ENCODE measurements at places on chromosomes 3 and 15.

GRCh38 chr3:127676456-127676855 is 3.7 kb downstream of the ABTB1 start:
- no peak for DNase-seq

DNA sequence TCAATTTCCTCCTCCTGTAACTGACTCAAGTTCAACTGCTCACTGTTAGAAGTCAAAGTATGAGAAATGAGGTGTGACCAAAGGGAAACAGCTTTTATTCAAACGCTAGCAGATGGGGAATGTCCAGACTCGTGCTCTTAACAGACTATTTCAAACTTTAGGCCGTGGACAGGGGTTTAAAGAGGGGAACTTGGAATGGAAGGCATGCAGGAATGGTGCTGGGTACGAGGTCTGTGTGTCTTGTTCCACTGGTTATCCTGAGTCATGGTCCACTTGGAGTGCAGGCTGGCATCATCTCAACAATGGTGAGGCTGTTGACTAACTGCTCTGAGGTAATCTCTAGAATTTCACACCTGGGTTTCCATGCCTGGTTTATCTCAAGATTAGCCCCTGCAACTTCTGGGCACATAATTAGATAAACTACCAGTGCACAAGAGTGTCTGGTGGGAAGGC is 22.9 kb upstream of the DNAAF4 start:
- no peak for DNase-seq

DNA sequence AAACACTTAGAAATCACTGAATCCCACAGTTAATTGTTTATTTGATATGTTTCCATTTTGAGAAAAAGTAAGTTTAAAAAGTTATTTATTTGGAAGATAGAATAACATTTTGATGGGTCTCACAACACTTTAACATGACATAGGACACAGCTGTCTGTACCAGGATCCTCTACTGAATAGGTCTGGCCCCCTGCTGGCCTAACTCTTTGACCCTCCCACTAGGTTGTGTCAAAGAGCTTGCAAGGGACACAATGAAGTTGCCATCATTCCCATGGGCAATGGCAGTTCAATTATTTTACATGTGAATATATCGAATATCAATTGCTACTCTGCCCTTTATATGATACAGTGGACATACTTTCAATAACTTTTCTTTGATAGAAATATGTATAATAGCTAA is 138.9 kb downstream of the EPHA3 start:
- no peak for DNase-seq

- no peak for DNase-seq
These were observed 57.5 kb downstream of the IGSF11 start for GRCh38 chr3:118977118-118977517.

- DNase-seq = no peak
These were observed 96.6 kb downstream of the NSMCE3 start for GRCh38 chr15:29172742-29173725.

DNA sequence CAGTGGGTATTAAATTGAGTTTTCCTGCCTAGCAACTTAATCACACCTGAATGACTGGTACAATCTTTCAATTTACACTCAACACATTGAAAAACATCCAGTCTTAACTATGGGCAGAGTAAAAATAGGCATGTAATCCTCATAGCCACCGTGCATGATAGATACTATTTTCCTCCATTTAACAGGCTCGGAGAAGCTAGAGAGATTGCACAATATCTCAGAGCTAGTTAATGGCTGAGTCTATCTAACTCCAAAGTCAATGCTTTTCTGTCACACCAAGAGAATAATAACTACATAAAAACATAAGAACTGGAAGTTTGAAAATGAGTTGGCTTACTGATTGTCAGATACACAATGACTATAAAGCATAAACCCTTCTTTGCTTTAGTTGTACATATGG is 36.8 kb downstream of the LSAMP start:
- DNase-seq = no peak

DNA sequence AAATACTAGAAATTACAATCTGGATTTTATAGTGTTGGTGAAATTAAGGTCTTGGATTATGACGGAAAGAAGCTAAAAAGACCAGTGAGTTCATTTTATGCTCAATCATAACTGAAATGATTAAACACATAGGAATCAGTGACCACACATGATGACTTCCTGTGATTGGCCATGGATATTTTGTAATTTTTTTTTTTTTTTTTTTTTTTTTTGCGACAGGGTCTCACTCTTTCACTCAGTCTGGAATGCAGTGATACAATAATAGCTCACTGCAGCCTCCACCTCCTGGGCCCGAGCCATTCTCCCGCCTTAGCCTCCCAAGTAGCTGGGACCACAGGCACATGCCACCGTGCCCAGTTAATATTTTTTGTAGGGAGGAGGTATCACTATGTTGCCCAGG is 47.4 kb downstream of the PAQR5 start:
- no peak for DNase-seq

DNA sequence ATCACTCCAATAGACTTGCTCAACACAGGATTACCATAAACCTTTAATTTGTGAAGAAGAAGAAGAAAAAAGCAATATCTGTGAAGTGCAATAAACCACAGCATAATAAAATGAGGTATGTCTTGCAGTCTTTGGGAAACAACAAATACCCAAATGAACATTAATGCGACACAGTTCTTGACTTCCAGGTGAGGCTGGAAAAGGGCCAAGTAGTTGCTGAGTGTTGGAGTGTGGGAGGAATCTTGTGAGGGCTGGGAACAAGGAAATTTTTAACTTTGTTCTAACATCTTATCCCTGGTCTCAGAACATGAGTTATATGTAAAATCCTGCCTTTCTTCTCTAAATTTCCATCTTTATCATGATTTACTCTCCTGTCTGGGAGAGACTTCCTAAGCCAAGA is 206.5 kb downstream of the DTWD1 start:
- DNase-seq = no peak

DNA sequence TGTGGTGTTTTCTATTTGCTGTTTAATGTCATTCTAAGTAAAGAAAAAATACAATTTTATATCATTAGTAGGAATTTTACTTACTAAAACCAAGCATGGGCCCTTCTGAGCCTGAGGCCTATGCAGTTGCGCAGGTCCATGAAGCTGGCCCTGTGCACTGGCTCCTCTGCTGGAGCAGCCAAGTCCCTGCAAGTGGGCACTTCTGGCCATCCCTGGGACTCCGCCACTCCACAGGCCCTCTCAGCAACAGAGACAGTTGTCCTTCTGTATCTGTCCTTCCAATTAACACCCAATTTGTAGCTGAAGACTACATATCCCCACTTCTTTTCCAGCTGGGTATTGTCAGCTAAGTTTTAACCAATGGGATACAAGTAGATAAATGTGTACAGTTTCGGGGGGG is 49.9 kb upstream of the RYK start:
- DNase-seq = no peak

DNA sequence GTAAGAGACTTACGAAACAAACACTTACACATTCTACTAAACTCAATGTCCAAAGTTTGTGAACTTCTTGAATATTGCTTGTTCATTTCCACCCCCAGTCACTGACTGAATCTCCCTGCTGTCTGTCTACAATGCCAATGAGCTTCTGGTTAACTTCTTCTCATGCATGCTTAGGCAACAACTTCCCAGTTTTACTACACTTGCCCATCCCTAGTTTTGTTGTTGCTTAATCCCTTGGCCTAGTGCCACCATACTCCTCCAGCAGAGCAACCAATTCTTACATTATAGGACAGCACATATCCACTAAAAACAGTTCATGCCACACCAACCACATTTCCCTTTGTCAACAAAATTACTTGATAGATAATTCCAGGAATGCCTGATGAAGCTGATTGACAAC is 40.9 kb upstream of the CCR2 start:
- no peak for DNase-seq

DNA sequence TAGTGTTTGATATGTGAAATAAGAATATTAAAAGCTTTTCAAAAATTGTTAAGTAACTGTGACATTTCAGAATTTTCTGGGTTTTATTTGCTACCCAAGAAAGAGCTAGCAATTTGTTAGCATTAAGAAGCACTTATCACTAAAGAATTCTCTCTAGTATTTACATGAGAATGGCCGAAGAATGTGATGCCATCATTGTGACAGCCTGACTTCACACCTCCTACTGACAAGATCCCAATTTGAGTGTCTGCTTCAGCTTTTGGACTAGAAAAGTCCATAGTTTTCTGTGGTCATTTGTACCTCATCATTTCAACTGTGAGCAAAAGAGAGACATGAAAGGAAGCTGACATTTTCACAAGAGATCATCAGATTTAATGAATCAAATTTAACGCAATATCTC is 548.1 kb upstream of the AGTR1 start:
- DNase-seq = no peak

DNA sequence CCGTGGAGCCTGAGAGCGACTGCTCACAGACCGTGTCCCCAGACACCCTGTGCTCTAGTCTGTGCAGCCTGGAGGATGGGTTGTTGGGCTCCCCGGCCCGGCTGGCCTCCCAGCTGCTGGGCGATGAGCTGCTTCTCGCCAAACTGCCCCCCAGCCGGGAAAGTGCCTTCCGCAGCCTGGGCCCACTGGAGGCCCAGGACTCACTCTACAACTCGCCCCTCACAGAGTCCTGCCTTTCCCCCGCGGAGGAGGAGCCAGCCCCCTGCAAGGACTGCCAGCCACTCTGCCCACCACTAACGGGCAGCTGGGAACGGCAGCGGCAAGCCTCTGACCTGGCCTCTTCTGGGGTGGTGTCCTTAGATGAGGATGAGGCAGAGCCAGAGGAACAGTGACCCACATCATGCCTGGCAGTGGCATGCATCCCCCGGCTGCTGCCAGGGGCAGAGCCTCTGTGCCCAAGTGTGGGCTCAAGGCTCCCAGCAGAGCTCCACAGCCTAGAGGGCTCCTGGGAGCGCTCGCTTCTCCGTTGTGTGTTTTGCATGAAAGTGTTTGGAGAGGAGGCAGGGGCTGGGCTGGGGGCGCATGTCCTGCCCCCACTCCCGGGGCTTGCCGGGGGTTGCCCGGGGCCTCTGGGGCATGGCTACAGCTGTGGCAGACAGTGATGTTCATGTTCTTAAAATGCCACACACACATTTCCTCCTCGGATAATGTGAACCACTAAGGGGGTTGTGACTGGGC is 7.3 kb downstream of the FAM131A start:
- DNase-seq = no peak

GRCh38 chr3:114498539-114499370 is 204.9 kb downstream of the TIGIT start:
- DNase-seq = no peak

DNA sequence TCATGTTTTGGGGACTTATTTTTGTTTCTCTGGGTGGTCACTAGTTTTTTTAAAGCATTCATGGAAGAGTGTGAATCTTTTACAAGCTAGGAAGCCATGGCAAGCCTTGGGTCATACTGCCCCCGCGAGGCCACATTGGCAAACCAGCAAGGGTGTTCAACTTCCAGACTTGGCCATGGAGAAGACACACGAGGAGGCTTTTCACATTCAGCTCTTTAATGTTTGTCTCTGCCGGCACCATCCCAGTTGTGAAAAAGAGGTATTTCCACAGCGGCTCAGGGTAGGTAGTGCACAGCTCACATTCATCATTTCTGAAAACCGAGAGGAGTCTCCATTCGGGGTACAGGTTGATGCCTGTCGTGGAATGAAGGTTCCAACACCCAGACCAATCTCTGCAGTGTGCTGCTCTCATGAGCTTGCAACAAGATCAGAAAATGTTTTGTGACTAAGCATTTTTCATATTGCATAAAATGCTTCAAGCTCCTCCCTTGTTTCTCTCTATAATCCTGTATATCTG is 7.7 kb downstream of the CCR5 start:
- peak; percentile 44 for DNase-seq

DNA sequence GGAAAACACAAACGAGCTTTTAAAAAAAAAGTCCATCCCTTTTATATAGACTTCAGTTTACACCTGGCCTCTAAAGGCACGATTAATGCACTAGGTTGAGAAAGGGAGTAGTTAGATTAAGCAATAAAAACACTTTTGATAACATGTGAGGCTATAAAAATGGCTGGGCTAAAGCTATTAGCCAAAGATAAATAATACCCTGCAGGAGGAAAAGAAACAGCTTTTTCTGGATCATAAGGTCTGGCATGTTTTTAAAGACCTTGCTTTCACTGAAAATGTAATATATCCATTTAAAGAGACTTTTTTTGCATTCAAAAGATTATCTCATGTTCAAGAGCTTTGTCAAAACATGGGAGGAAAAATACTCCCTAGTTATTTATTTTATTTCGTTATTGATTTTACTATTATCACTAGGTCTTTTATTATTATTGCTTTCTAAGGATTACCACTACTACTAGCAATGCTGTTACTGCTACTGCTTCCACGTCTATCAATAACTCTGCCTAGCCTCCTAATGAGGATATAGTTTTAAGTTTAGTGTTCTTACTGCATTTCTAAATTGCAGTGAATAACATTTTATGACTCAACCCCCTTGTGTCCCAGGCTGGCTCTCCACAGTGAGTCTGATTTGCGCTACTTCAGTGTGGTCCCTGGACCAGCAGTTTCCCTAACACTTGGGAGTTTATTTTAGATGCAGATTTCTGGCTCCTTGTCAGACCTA is 93.4 kb downstream of the THRB start:
- DNase-seq = no peak

DNA sequence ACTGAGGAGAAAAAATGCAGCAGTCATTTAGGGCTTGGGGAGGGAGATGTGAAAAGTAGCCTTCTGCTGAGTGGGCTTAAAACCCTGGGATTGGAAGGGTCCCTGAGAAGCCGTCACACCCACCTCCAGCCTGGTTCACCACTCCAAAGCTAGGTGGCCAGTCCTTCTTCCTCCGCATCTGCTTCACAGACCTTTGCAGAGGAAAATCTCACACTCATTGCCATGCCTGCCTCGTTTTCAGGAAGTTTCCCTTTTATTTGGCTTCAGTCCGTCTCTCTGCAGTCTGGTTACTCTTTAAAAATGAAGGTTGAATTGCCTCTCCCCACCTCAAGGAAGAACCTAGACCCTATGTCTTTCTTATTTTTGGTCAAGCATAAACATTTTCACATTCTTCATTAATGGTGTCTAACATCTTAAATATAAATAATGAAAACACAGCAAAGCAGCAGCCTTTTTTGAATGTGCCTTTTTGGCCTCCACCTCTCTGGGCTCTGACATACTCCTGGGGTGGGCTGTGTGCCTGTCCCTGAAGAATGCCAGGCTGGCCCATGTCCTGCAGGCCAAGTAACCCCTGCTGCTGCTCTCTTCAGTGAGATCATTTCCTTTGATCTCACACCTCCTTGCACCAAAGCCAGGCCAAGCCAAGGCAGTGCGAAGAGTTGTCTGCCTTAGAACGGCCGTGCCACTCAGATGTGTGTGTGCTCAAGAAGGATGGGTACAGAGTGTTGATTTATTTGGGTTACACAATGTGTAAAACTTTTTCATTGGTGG is 11.0 kb downstream of the MRAS start:
- DNase-seq = no peak

DNA sequence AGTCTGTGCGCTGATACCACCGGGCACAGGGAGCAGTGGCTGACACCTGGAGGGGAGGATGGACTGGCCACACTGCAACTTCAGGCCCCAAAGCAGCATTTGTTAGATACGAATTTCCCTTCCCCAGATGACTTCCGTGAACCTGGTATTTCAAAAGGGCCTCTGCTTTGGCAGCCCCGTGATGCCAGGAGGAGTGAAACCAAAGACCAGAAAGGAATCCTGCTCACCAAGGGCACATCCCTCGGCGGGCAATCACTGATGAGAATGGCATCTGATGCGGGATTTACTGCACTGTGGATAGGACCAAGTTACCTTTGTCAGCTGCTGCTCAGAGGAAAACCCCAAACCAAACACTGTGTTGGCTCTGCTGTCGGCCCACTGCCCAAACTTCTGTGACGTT is 65.5 kb downstream of the WHAMM start:
- DNase-seq = no peak

- DNase-seq = no peak
These were observed 279.8 kb downstream of the VPS13C start for GRCh38 chr15:61780278-61780980.

GRCh38 chr3:42184651-42185443 is 81.1 kb downstream of the CCK start:
- DNase-seq = no peak

Measured in effector CD4-positive, alpha-beta T cell (primary cell).